Activated CD4-positive, CD25-positive, alpha-beta regulatory T cell treated with anti-CD3 and anti-CD28 coated beads, Interleukin-2, amount 50 U/mL, for 24 hours (primary cell): ENCODE measurements at places on chromosomes 16 and 17.

DNA sequence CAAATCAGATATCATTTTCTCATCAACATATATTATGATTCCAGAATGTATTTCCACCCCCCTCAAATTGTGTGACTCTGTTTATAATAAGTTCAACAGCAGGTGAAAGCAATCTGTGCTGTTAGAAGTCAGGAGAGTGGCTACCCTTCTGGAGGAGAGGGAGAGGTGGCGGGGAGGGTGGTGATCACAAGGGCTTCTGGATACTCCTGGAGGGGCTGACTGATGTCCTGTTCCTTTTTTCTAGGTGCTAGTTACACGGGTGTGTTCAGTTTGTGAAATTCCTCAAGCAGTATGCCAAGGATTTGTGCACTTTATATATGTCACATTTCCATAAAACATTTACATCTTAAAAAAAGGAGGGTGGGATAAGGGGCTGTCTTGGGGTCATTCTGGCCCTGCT is 119.1 kb downstream of the IRF8 start:
- no peak for ATAC-seq

GRCh38 chr17:80696456-80696855 is 151.8 kb downstream of the RPTOR start:
- no peak for ATAC-seq

DNA sequence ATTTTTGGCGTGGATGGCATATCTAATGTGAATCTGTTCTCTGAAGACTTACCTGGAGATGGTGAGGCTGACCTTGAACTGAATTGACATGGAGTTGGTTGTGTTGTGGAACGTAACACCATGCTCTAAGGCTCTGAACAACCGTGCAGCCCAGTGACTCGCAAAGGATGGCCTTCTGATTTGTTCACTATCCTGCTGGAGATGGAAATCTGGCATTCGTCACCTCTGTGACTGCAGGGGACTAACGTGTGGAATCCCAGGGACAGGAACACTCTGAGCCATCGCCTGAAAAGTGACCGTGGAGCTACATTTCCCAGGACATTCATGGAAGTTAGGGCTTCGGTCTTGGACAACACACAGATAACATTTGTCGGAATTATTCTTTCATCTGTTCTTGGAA is 61.1 kb downstream of the BANP start:
- ATAC-seq: no peak

DNA sequence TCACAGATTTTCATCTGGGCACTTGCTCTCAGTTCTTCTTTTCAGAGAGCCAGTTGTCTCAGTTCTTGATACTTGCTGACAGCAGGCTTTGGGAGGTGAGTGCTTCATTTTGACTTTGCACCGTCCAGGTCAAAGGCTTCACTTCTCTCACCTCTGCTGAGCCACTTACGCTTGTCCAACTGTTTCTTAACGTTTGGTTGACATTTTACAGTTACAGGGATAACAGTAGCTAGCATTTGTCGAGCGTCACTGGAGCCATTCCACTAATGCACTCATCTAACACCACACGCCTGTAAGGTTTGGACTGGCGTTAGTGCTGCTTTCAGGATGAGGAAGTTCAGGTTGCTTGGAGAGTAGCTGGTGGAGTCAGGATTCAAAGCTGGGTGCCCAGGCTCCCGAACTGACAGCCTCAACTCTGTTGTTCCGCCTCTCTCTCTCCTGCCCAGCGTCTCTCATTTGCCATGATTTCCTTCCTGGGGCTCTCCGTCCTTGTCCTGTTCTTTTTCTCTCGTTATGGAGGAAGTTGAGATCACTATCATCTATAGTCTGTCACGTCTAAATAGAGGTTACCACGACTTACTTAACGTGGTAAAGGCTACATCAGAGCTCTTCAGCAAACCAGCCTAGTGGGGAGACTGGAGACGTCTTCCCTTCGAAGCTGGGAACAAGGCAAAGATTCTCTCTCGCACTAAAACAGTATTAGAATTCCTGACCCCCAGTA is 220.8 kb downstream of the RPTOR start:
- no peak for ATAC-seq

GRCh38 chr16:56423584-56424403 is 1.6 kb downstream of the AMFR start:
- ATAC-seq: no peak

GRCh38 chr16:58684001-58684353 is 593 bp downstream of the SLC38A7 start:
- no peak for ATAC-seq

DNA sequence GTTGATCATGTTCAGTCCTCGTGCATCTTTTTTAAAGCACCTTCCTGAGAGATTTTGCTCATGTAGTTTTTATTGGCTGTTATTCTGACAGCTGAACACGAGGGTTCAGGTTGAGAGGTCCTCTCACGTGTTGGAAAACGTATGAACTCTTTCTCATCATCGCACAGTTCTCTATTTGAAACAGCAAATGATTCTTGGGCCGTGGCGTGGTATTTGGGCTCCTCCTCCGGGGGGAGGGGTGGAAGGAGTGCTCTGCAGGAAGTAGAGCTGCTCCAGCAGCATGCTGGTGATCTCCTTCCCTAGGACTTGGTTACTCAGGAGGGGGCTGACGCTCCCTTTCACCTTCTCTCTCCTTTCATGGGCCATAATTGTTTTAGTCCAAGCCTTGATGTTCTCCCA is 70.4 kb downstream of the KSR1 start:
- ATAC-seq: peak; percentile 82

- ATAC-seq: no peak
Measured at GRCh38 chr16:85918436-85918835, 19.5 kb downstream of the IRF8 start.

GRCh38 chr17:79811011-79811867 is 14.4 kb upstream of the CBX8 start:
- ATAC-seq: no peak

DNA sequence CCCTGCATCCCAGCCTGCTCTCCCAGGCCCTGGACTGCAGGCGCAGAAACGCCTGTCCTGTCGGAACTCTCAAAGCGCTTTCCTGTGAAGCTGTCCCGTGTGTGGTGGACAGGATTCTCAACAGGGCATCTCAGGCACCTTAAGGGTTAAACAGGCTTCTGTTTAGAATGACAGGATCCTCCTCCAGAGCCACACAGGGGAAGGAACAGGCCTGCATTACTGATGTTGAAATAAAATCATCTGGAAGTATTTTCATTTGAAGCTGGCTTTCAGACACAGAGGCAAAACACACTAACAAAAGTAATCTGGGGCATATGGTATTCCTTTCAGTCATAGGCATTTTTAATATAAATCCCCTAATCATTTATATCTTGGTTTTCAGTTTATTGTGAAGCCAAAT is 7.4 kb downstream of the HS3ST3A1 start:
- ATAC-seq: no peak

DNA sequence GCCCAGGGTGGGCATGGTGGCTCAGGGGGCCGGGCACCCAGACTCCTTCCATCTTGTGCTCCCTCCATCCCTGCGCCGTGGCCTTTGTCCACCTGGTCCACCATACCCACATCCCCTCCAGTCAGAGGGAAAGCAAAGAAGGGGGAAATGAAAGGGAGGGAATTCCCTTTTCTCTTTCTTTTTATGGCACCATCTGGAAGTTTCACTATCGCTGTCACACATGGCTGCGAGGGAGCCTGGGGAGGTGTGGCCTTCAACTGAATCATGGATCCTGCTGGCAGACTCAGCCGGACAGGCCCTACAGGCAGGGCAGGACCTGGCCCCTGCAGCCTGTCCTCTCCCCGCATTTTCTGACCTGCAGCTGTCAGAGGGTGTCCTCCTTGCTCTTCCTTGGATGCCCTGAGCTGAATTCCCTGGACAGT is 6.2 kb downstream of the SLC12A3 start:
- peak; percentile 36 for ATAC-seq

GRCh38 chr16:19137201-19138128 is 23.7 kb downstream of the ITPRIPL2 start:
- ATAC-seq: no peak

DNA sequence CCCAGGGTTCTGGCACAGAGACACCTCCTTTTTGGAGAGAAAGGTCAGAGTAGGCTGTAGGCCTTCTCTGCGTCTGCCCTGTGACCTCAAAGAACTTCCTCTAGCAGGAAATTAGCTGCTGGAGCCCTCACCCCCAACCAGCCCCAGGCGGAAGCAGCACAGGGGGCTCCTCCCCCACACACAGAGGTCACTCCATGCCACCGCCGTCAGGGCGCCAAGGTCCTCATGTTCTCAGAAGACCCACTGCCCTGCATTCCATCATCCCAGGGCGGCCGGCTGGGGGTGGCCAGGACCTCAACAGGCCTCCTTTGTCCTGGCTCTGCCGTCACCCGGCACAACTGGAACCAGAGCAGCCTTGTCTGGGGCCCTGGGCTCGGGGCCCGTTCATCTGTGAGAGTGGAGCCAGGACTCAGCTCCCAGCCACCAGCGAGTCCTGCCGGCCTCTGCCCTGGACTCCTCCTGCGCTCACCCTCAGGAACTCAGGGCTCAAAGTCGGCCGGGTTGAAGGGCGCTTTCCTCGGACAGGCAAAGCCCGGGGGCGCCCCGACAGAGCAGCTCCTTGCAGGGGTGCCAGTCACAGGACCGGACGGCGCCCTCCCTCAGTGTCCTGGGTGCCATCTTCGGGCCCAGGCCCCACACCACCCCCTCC is 1.2 kb downstream of the TMC6 start:
- peak; percentile 26 for ATAC-seq

GRCh38 chr17:3558603-3559269 is 1.1 kb upstream of the TRPV3 start:
- ATAC-seq: peak; percentile 89

DNA sequence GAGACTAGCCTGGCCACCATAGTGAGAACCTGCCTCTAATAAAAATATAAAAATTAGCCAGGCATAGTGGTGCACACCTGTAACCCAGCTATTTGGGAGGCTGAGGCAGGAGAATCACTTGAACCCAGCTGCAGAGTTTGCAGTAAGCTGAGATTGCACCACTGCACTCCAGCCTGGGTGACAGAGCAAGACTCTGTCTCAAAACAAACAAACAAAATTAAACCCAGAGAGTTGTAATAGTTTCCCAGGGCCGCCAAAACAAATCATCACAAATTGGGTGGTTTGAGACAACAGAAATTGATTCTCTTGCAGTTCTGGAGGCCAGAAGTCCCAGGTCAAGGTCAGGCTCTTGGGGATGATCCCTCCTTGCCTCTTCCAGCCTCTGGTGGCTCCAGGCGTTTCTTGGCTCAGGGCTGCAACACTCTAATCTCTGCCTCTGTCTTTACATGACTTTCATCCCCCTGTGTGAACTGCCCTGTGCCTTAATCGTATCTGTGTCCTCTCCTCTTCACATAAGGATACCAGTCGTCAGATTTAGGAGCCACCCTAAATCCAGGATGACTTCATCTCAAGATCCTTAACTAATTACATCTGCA is 100.3 kb upstream of the NOL11 start:
- ATAC-seq: no peak

DNA sequence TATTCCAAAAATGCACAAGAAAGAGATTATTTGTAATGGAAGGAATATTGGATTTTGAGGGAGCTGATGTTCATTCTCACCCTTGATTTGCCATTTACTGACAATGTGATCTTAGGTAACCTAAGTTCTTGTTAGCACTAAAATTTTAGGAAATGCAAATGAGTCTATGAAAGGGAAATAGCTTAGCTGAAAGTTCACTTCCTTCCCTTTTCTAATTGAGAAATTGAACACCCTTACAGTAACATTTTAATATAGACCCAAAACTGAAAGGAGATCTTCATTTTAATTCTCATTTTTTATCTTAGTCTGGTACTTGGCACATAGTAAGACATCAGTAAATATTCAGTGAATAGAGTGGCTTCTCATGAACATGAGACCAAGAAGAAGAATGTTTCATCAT is 10.9 kb upstream of the WSB1 start:
- ATAC-seq: no peak

- peak; percentile 38 for ATAC-seq
Measured at GRCh38 chr17:77542551-77543490, 402.1 kb downstream of the SEC14L1 start.

- no peak for ATAC-seq
Measured at GRCh38 chr17:49369089-49369488, 7.0 kb upstream of the ZNF652 start.

GRCh38 chr16:50208460-50208931 is 55.4 kb downstream of the TENT4B start:
- no peak for ATAC-seq

GRCh38 chr16:10551881-10552280 is 28.5 kb downstream of the EMP2 start:
- no peak for ATAC-seq

DNA sequence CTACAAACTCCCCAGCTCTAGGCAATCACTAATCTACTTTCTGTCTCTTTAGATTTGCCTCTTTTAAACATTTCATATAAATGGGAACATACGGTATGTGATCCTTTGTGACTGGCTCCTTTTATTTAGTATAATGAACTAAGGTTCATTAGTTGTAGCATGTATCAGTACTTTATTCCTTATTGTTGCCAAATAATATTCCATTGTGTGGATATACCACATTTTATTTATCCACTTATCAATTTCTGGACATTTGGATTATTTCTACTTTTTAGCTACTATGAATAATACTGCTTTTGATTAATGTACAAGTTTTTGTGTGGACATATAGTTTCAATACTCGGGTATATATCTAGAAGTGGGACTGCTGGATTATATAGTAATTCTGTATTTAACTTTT is 7.9 kb downstream of the DDX19B start:
- no peak for ATAC-seq

DNA sequence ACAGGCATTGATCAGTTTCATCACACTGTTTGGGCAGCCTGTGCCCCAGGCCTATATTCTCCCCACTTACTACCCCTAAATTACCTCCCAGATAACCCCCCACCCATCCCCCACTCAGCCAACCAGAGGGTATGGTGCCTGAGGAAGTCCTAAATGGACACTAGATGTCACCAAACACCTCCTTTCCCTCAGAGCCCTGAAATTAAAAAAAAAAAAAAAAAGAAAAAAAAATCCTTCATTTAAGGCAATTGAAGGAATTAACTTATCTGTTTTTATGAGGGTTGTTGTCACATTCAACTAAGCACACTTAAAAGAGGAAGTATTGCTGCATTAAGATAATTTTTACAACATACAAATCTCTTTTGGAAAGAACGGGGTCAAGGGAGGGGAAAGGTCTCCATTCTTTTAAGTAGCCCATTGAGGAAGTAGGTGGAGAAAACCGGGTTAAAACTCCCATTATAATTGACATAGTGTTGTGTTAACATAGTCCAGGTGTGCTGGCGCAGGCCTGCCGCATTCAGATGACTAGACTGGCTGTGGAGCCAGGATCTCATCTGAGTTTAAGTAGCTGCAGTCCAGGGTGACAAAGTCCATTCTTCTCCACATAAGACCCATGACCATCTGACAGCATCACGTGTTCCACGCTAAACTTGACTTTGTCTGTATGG is 46.3 kb downstream of the SNX11 start:
- ATAC-seq: no peak

GRCh38 chr17:40287159-40287493 is 553 bp upstream of the CDC6 start:
- no peak for ATAC-seq

- no peak for ATAC-seq
Measured at GRCh38 chr17:20920095-20920814, 122.6 kb downstream of the USP22 start.

DNA sequence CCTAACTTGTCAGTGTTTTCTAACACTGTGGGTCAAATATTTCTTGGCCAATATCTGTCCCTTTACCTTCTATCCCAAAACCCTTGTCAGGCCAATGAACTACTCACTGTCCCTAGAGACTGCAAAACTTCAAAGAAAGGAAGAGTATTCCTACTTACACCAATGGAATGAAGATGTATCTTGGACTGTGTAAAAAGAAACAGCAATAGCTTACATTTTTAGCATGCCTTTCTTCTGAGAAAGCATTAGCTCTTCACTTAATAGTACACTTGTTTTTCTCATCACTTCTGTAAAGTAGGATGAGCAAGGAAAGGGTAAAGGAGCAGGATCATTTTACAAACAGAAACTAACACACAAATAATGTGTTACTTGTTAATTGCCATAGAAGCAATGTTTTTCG is 73.9 kb downstream of the STH start:
- ATAC-seq: no peak
